Mucosa of gallbladder (tissue), 1 donor: ENCODE measurements at places on chromosomes 16 and 17. TPM values are rescaled to one million over a fixed set of nuclear protein-coding genes. Genes with fewer than 3 reads are reported as not detected.
A peak's percentile ranks its signal among the peaks of the same experiment; 100 is the strongest.

The PMFBP1 gene
- 0.66 TPM for total RNA-seq

The MPHOSPH6 gene
- 14.4 TPM for total RNA-seq

The GFAP gene
- total RNA-seq, result 0.09 TPM

The TPSB2 gene
- total RNA-seq, result 215 TPM

The SCGB1C2 gene
- not detected for total RNA-seq

DNA sequence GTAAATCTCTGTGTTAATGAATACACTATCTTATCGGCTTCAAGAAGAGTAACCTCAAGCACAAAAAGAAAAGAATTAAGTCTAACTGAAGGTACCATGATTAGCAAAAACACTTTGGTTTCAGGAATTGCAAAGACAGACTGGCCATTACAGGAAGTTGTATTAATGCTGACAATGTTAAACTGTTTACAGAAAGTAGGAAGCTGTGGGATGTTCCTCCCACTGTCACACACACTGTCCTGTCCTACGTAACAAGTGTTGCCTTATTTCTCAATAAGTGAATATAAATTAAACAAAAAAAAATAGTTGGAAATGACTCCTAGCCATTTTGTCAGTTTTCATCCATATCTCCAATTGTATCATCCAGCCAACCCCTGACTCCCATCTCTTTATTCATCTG is 8.6 kb downstream of the GNA13 start:
- no peak for DNase-seq

GRCh38 chr16:56894331-56894917 is 29.4 kb downstream of the SLC12A3 start:
- no peak for DNase-seq

DNA sequence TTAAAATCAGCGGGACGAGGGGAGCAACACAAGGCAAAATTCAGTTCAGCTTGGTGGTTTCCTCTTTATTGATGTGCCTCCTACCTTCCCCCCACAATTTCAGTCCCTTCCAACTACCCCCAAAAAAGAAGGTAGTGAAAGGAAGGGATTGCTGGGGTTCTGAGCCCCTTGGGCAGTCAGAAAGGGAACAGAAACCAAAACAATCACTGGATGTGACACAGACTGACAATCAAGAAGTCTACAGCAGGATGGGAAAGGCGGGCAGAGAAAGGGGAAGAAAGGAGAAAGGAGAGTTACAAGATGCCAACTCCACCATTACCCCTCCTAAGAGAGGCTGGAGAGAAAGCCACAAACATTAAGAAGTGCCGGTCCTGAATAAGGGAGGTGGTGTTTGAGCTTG is 1.1 kb upstream of the PHF23 start:
- no peak for DNase-seq

DNA sequence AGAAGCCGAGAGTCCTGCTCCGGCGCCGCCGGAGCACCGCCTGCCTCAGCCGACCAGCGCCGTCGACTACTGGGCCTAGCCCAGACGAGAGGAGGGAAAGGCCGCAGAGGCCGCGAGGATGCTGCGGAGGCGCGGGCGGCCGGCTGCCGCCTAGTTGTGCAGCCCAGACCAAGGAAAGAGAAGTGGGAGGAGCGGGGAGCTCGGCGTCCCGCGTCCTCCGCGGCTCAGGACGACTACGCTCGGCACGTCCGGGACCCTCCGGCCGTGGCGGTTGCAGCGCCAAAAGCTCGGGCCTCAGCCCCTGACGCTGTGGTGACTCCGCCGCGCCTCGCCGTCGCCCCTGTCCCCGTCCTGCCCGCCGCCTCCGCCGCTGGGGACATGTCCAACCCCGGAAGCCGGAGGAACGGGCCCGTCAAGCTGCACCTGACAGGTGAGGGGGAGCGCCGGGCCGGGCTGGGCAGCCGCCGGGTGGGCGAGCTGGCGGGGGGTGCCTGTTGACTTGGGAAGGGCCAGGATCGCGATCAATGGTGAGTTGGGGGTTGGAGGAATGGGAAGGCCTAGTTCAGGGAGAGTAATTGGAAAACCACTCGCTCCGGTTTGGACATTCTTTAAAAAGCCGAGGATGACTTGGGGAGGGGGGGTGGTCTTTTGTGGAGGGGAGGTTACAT is 37.7 kb downstream of the RNF135 start:
- peak; percentile 50 for DNase-seq

- DNase-seq, result peak; percentile 79
Measured at GRCh38 chr17:1486802-1487695, 5.4 kb downstream of the MYO1C start.

GRCh38 chr17:35617505-35617904 is 30.4 kb downstream of the AP2B1 start:
- DNase-seq, result no peak

DNA sequence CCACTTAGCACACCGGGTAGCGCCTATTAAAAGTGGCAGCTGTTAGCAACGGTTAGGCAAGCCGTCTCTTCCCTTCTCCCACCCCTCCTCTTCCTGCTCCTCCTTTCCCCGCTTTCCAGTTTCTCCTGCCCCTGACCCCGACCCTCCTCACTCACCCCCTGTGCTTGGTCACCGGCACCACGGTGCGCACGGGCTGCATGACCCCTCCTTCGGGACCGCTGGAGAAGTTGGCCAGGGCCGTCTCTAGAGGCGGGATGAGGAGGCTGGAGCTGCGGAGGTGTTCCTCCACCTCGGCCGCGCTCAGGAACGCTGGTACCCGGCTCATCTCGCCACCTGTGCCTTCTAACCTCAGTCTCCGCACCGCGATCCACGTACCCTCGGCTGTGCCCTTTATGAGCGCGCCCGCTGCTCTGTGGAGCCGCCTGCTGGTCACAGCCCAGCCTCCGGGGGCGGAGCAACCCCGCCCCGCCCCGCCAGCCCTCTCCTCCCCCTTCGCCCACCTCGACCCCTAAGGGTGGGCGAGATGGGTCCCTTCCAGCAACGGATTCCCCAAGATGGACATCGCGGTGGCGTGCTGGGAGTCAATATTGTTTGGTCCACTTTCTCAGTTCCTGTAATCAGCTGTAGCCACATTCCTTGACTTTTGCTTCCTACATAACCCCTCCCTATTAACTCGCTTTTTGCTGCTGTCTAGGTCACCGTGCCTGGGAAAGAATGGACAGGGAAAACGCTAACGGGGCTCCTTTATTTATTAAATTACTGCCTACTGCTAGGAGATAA is at the start of gene CRYM:
CRYM (minus strand) TSS at position 364 of the 780 bp plus-strand sequence; CDS start at position 325, 39 bp downstream.
- peak; percentile 57 for DNase-seq

DNA sequence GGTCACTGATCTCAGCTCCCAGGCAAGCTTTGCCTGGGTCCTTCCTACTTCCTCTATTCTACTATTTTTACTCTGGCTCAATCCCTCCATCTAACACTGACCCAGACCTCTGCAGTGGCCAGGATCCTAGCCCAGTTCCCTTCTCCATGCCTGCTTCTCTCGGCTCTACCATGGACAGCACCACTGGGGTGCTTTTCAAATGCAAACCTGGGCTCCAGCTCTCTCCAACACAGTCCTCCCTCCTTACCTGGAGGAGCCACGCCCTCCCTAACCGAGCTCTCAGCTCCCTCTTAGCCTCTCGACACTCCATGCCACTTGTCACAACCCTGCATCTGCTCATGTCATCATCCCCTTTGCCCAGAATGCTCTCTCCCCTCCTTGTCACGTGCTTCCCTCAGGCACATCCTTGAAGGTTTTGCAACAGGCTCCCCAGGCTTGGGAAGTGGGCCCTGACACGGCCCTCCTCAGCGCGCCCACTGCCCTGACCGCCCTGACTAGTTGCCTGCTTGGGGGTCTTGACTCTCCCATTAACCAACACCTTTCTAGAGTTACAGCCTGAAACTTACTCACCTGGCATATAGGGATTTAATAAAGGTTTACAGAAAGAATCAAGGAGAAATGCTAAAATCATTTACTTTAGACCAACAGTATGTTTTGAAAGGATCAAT is 41.6 kb downstream of the MARF1 start:
- no peak for DNase-seq

GRCh38 chr17:40556198-40556661 is 9.0 kb downstream of the CCR7 start:
- no peak for DNase-seq

GRCh38 chr17:859061-859823 is 77.1 kb downstream of the MRM3 start:
- DNase-seq, result no peak

- no peak for DNase-seq
Measured at GRCh38 chr17:75067856-75068255, 19.9 kb upstream of the SLC16A5 start.
